ENCODE measurements at places on chromosomes 4 and X. TPM values are rescaled to one million over a fixed set of nuclear protein-coding genes. Genes with fewer than 3 reads are reported as not detected.

GRCh38 chrX:43682726-43683125 is 26.6 kb downstream of the MAOA start:
- DNase-seq, result no peak

The XIAP gene
- total RNA-seq, result 48.0 TPM

The RAB40A gene
- total RNA-seq, result 2.2 TPM

- no peak for DNase-seq
Measured at GRCh38 chr4:28227764-28228163, 1367.1 kb downstream of the STIM2 start.

DNA sequence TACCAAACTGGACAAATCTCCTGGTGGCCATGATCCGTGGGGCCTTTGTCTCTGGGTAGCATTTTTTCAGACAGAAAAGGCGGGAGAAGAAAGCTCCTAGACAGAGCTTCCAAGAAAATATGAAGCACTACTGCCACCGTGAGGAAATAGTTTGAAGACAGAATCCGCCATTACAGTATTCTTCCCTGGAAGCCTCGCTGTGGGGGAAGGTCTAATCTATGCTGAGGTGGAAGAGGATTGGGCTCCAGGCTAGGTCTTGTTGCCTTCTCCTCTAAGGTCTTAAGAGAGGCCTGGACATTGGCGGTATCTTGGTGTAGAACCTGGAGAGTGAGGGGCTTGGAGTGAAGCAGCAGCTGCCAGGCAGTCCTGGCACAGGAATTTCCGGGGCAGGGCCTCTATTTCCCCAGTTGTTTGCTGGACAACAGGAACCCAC is 218.9 kb downstream of the OR13H1 start:
- no peak for DNase-seq

Measured in cerebellum (tissue), 4 donors.